ENCODE measurements at places on chromosomes 7 and 10. TPM values are rescaled to one million over a fixed set of nuclear protein-coding genes. Genes with fewer than 3 reads are reported as not detected.

GRCh38 chr7:47088329-47089067 is 493.4 kb downstream of the TNS3 start:
- peak; percentile 22 for DNase-seq

DNA sequence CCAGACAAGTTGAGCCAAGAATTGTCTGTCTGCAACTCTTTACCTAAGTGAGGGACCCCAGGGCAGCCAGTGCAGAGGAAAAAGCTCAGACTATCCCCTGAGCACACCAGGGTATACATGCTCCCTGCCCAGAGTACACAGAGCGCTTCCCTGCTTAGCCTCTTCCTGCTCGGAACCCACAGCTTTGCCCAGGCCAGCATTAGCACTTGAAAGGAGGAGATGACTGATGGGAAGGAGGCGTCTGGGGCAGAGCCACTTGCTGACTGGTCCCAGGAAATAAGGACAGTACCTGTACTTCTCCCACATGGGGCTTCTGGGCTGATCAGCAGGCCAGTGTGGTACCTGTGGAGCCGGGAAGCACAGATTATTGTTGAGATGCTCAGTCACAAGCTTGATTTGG is 48.4 kb upstream of the TRIM8 start:
- no peak for DNase-seq

The FXYD4 gene
- not detected for total RNA-seq

The KEL gene
- total RNA-seq = 0.12 TPM

DNA sequence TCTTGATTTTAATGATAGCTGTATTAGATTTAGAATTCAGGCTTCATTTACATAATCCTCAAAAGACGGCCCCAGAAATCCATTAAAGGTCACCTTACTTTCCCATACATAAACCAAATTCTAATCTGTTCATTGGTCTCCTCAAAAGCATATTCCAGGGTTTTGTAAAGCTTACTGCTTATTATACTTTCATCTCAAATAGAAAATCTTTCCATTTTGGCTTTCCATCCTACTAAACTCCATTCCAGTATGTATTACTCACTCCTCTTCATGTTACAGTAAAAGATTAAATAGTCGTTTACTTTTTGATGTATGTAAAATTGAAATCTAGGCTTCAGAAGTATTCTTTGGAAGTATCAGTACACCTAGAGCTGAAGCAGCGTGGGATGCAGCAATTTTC is 143.5 kb upstream of the LRRN3 start:
- no peak for DNase-seq

- DNase-seq = no peak
These were observed 41.6 kb upstream of the EPHB6 start for GRCh38 chr7:142813226-142813625.

GRCh38 chr7:128427289-128427891 is 17.6 kb upstream of the IMPDH1 start:
- DNase-seq = peak; percentile 51

GRCh38 chr10:28503114-28503513 is 29.8 kb upstream of the WAC start:
- DNase-seq = no peak

The OR6B1 gene
- not detected for total RNA-seq

- no peak for DNase-seq
These were observed 58.5 kb downstream of the EBF3 start for GRCh38 chr10:129905553-129905952.
